ENCODE measurements at places on chromosomes 6 and 20.

GRCh38 chr6:165671222-165671768 lies 8.3 kb upstream of the PDE10A start:
- no peak for DNase-seq

- no peak for DNase-seq
Observed at GRCh38 chr6:29734046-29735018, 11.1 kb downstream of the HLA-F start.

- DNase-seq: no peak
Observed at GRCh38 chr6:156791320-156791850, 14.2 kb downstream of the ARID1B start.

DNA sequence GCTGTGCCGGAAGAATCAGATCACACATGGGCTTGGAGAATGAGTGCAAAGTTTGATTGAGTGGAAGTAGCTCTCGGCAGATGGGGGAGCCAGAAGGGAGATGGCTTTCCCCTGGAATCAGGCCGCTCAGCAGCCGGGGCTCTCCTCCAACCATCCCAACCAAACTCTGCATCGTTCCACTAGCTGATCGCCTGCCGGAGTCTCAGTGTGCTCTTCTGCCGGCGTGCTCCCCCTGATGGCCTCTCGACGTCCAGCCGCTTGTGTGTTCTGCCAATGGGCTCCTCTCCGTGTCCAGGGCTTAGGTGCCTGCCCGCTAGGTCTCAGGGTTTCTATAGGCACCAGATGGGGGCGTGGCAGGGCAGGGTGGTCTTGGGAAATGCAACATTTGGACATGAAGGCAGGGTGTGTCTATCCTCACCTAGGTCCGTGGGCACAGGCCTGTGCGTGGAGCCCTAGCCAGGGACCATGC lies 4.9 kb upstream of the BIRC7 start:
- DNase-seq: no peak

DNA sequence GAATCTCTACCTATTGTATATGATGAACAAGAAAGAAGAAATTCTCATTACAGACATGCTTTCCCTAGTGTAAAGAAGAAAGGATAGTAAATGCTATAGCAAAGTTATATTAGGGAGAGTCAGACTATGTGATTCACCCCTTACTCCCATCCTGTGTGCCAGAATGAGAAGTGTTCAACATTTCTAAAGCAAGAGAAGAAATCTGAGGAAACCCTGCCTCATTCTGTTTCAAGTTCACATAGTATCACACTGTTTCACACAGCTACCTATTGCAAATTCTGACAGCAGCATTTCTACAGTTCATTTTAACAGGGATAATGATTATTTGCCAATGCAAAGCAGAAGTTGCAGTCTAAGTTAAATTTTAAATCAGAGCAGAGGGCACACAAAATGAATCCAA lies 267.2 kb upstream of the TCF21 start:
- no peak for DNase-seq

GRCh38 chr20:24484081-24484450 lies 14.6 kb downstream of the SYNDIG1 start:
- no peak for DNase-seq
